Right atrium auricular region (tissue), 2 donors: ENCODE measurements at places on chromosomes 7 and 10. TPM values are rescaled to one million over a fixed set of nuclear protein-coding genes. Genes with fewer than 3 reads are reported as not detected.

The TUBAL3 gene
- total RNA-seq: 1.7 TPM

The MYO1G gene
- 2.2 TPM for total RNA-seq

The CRYGN gene
- total RNA-seq: 0.90 TPM

The GPR37 gene
- 1.1 TPM for total RNA-seq

The KIF20B gene
- total RNA-seq: 2.9 TPM

The TRIM50 gene
- not detected for total RNA-seq

The EEPD1 gene
- 4.0 TPM for total RNA-seq

The POLL gene
- total RNA-seq: 25.5 TPM
